Activated naive CD8-positive, alpha-beta T cell treated with anti-CD3 and anti-CD28 coated beads for 36 hours (primary cell): ENCODE measurements at places on chromosomes 7 and 10.

DNA sequence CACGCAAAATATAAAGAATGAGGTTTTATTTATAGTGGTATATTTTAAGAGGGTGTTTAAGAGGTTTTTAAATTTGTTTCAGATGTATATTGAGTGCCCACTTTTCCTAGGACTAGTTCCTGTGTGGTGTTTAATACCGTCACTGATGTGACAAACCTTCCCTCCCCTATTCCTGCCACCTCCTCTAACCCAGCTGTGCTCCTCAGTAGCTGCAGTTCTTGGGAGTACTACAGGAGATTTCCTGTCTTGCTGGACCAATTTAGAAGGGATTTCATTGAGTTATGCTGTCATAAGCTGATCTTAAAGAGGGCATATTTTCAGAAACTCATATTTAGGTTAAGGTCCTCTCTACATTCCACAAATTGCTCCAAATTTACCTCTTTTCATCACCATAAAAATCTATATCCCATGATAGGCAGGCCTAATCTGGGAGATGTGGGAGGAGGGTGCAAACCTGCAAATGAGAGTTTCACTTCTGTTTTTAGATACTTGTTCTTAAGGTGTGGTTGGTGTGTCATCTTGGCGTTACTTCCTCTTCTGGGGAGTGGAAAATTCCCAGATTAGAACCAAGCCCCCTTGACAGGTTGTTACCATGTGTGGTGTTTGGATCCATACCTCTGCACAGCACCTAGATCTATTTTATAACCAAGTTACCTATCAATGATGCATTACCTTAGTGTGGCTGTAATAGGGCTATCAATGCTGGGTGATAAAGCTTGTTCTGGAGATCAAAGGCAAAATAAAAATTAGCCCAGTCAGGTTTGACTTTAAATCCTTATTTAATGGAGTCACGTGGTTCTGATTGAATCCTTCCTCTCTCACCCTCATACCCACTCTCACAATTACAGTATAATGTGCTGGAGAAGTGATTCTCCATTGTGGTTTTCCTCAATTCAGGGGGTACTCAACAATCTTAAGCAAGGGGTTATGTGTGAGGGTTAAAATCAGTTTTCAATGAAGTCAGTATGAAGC, 141.1 kb downstream of the CDK14 start:
- peak; percentile 29 for DNase-seq

DNA sequence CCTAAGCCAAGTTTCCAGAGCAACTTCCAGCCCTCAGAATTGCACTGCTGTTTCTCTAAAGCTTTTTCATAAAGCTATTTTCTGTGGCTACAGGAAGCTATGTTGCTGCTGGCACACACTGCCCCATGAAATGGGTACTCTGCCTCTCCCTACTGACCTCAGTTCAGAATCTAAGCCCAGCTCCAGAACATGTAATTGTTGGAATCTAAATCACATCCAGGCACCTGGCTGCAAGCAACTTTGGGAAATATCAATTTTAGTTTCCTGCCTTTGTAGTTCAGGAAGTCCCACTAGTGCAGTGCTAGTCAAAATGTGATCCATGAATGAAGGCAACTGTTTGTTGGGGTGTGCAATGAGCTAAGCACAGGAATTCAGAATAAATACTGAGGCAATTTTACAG, 226.2 kb downstream of the THSD7A start:
- no peak for DNase-seq

DNA sequence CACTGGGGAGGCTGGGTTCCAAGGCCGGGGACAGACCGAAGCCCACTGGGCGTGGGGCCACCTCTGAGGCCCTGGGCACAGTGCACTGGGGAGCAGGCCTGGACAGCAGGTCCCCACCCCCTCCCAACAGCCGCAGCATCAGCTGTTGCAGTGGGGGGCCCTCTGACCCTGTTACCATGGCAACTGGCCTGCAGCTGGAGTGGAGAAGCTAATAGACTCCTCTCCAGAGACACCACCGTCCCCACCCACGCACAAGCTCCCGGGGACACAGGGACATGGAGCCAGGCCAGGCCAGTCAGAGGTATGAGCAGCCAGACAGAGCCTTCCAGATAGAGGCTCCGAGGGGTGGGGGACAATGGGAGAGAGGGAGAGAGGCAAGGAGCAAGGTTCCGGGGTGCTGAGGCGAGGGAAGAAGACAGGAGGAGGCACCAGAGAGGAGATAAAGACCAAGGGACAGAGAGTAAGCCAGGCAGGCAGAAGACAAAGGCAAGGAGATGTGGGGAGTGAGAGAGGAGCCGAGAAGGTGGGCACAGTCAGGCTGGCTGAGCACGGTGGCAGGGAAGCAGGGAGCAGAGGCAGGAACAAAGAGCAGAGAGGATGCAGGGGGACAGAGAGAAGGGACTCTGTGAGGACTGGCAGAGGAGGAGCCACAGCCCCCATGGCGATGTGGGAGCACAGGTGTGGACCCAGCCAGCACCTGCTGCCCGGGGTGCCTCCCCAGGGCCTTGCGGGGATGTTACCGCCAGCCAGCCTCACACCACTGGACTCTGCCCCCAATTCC, 6.7 kb downstream of the KCNH2 start:
- no peak for DNase-seq

DNA sequence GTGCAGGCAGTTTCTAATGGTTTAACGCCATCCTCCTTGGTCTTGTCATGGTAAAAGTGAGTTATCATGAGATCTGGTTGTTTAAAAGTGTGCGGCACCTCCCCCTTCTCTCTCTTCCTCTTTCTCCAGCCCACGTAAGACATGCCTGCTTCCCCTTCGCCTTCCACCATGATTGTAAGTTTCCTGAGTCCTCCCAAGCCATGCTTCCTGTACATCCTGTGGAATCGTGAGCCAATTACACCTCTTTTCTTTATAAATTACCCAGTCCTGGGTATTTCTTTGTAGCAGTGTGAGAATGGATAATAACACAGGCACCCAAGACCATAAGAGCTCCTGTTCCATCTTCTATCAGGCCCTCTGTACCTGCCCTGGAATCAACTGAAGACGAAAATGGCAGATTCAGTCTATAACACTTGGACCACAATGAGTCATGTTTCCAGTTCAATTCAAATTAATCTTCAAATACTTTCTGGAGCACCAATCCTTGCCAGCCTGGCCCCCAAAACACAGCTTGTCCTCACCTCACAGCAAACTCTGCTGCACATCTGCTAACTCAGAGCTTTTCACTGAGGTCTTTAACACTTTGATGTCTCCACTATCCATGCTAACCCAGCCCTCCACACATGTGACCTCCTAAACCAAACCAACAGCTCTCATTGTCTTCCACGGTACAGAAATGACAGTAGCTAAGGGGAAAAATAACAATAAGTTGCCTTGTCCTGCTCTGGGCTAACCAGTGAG, 73.2 kb downstream of the SFMBT2 start:
- DNase-seq: peak; percentile 46

GRCh38 chr7:112272921-112273561, 66.5 kb downstream of the ZNF277 start:
- DNase-seq: no peak

GRCh38 chr7:33721895-33722294, 183.4 kb upstream of the BMPER start:
- DNase-seq: no peak

- peak; percentile 84 for DNase-seq
Observed at GRCh38 chr7:36115448-36116321, 37.4 kb upstream of the EEPD1 start.

GRCh38 chr7:96527133-96527827, 182.4 kb downstream of the SEM1 start:
- no peak for DNase-seq

- no peak for DNase-seq
Observed at GRCh38 chr7:121714559-121715303, 158.2 kb upstream of the PTPRZ1 start.

- no peak for DNase-seq
Observed at GRCh38 chr7:42997611-42998010, 65.4 kb downstream of the MRPL32 start.

GRCh38 chr7:142711746-142712616, 37.3 kb upstream of the PRSS1 start:
- DNase-seq: no peak

- DNase-seq: peak; percentile 3
Observed at GRCh38 chr7:21819048-21819447, 126.7 kb downstream of the CDCA7L start.

DNA sequence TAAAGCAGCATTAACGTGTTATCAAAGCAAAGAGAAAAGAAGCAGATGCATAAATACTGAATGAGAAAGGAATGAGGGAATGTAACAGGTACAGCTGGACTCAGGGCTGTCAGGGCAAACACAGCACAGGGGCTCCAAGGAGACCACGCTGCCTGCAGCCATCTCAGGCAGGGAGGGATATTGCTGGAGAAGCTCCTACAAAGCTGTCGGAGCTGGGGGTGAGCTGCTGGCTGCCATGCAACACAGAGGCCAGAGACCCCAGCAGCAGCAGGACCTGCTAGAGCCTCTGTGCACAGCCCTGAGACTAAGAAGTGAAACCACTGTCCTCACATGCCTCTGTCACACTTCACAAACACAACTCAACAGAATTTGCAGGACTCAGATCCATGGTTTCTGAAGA, 235.8 kb downstream of the DIP2C start:
- DNase-seq: no peak

DNA sequence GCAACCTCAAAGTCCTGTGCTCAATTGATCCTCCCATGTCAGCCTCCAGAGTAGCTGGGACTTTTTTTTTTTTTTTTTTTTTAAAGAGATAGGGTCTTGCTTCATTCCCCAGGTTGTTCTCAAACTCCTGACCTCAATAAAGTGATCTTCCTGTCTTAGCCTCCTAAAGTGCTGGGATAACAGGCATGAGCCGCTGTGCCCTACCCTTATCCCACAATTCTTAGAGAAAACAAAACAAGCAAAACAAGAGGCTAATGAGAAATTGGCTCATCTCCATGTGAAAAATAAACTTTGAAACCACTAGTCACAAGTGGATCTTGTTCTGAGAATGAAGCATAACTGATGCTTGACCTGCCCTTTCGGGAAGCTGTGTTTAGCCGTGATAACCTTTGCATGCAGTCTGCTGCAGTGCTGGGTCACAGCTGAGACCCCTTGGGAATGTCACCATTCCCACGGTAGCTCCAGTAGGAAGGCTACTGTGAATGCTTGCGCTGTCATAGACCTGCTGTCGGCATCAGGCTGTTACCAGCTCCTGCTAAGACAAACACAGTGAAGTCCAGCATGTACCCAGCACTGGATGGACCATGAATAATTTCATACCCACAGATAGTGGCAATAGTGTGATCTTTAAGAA, 290.7 kb upstream of the KIAA1217 start:
- DNase-seq: no peak

- no peak for DNase-seq
Observed at GRCh38 chr7:150341263-150342120, at the start of gene RARRES2. TSS of gene RARRES2 (minus strand) at chr7:150341629. CDS start at chr7:150340609, 1,020 bp downstream.

GRCh38 chr10:123781956-123782500, 109.6 kb downstream of the CPXM2 start:
- DNase-seq: no peak

DNA sequence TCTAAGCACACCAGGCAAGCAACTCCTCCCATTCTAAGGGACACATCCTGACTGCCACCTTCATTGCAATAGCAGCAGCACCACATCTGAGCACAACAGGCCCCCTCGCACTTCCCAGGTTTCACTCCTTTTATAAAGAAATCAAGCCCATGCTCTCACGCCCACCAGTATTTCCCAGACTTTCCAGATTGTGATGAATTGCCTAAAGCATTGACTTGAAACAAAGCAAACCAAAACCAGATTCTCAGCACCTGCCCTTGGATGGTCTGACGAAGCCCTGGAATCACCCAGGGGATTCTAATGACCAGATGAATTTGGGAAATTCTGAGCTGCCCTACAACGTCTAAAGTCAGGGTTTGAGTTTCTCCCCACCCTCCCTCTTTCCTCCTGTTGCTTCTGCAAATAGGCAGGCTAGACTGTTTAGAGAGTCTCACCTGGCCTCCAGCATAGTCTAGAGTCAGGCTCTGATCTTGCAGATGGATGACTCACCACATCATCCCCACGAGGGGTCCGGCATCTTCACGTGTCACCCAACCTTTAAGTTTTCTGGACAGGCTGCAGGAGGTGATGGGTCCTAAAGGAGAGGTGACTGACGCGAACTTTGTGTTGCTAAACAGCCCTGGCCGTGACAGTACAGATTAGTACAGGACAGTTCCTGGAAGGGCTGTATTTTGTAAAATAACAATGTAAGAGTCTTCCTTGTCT, 198.0 kb downstream of the SKIDA1 start:
- DNase-seq: no peak

DNA sequence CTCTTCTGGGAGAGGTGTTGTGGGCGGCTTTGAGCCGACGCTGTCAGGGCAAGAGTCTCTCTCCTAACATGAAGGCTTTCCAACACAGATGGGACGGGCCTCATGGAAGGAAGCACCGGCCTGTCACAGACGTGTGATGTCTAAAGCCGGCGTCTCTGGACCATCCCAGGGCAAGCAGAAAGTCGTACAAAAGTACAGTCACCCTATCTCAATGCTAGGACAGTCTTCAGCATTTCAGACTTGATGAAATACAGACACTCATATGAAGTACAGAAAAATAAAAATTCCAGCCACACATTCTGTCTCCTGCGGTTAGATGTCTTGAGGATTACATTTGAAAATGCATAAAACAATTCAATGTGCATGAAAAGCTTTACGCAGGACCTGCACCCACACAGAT, 30.6 kb downstream of the CYP2W1 start:
- DNase-seq: no peak

DNA sequence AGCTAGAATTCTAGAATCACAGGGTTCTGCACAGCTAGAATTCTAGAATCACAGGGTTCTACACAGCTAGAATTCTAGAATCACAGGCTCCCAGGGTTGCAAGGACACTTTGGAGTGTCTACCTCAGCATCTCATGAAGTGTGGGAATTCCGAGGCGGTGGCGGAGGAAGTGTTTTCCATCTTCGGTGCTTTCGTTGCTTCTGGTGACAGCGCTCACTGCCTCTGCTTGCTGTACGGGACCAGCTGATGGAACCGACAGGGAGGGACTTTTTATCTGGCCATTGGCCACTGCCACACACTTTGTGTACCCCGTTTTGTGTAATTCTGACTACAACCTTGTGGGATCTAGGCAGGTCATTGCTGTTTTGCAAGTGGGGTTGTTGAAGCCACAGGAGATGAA, 29.5 kb downstream of the LHPP start:
- no peak for DNase-seq

DNA sequence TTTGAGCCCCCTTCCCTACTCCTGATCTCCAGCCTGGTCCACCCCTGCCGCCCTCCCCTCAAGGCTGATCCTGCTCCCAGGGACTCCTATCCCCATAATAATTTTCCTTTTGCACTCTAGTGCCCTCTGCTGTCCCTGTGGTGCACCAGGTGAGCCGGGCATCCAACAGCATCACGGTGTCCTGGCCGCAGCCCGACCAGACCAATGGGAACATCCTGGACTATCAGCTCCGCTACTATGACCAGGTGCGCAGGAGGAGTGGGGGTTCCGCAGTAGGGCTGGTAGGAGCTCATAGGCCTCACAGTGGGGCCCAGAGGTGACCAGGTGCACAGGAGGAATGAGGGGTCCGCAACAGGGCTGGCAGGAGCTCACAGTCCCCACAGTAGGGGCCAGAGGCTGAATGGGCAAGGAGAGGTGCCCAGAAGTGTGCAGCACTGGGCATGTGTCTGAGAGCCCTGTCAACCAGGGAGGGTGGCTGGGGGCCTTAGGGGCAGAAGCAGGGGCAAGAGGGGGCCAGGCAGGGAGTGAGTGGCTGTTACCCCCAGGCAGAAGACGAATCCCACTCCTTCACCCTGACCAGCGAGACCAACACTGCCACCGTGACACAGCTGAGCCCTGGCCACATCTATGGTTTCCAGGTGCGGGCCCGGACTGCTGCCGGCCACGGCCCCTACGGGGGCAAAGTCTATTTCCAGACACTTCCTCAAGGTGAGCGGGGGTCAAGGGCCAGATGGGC, 11.7 kb downstream of the EPHB6 start:
- no peak for DNase-seq

- DNase-seq: peak; percentile 28
Observed at GRCh38 chr7:64045301-64046040, at the start of gene ZNF727. TSS of gene ZNF727 (plus strand) at chr7:64045434. CDS start at chr7:64045622, 188 bp downstream.
